A549 treated with AZD2906 at 1 μM for 4 hours (cell line): ENCODE measurements at places on chromosomes 7 and 10. TPM values are rescaled to one million over a fixed set of nuclear protein-coding genes. Genes with fewer than 3 reads are reported as not detected.

The FAM25G gene
- 0.73 to 1.2 TPM (median 0.90 TPM) in 4 of 5 replicates, not detected in the other for total RNA-seq

The LRRN3 gene
- not detected in 5 replicates for total RNA-seq

The TUBB8 gene
- total RNA-seq = 0.05 to 0.12 TPM (median 0.07 TPM) in 3 of 5 replicates, not detected in the others

The CACNB2 gene
- total RNA-seq = 0.06 TPM in 1 of 5 replicates, not detected in the others

The ZNF365 gene
- total RNA-seq = 0.83 to 1.00 TPM (median 0.91 TPM) in 5 replicates

The CCDC136 gene
- total RNA-seq = 1.1 to 2.5 TPM (median 1.6 TPM) in 5 replicates

The STRIP2 gene
- total RNA-seq = 4.5 to 6.9 TPM (median 6.0 TPM) in 5 replicates

The TMEM139 gene
- 0.66 to 1.2 TPM (median 1.2 TPM) in 5 replicates for total RNA-seq

The COBL gene
- 3.6 to 4.3 TPM (median 4.1 TPM) in 5 replicates for total RNA-seq

The CALML3 gene
- total RNA-seq = not detected in 5 replicates

The CHST15 gene
- 6.6 to 7.8 TPM (median 7.1 TPM) in 5 replicates for total RNA-seq

The MKX gene
- not detected in 5 replicates for total RNA-seq

The WIPF3 gene
- 0.41 to 0.56 TPM (median 0.48 TPM) in 5 replicates for total RNA-seq

The AKR1C4 gene
- 0.13 to 0.49 TPM (median 0.36 TPM) in 5 replicates for total RNA-seq

The HIBADH gene
- 38.6 to 45.8 TPM (median 42.0 TPM) in 5 replicates for total RNA-seq
